ENCODE measurements at places on chromosomes 12 and 14.

GRCh38 chr14:93753647-93754046, 34.6 kb downstream of the PRIMA1 start:
- no peak for DNase-seq

GRCh38 chr12:128657378-128657777, 166.4 kb downstream of the SLC15A4 start:
- DNase-seq = no peak

DNA sequence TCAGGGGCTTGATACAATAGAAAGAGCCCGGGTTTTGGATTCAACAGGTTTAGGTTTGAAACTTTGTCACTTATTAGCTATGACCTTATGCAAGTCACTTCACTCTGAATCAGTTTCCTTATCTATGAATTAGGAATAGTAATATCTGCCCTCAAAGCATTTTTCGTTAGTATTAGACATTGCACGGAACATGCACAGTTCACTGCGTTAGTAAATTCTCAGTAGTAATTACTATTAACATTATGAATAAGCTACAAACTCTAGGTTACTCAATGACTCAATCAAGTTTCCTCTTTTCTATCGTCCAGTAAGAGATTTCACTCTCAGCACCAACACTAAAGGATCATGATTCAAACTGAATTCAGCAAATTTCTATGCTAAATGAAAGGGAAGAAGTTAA, 150.3 kb downstream of the CEP83 start:
- no peak for DNase-seq

- no peak for DNase-seq
Measured at GRCh38 chr14:35861204-35861868, 35.2 kb downstream of the BRMS1L start.

Measured in cortex of kidney (tissue), 1 donor.